Melanocyte of skin (primary cell): ENCODE measurements at places on chromosomes 7 and 10. TPM values are rescaled to one million over a fixed set of nuclear protein-coding genes. Genes with fewer than 3 reads are reported as not detected.

The FOXI2 gene
- total RNA-seq = not detected in 2 replicates

The ADAP1 gene
- total RNA-seq = 0.46 and 1.00 TPM in 2 replicates

The CFAP70 gene
- total RNA-seq = 1.5 and 2.4 TPM in 2 replicates

The CUZD1 gene
- 0.15 and 0.33 TPM in 2 replicates for total RNA-seq

The PON1 gene
- not detected in 2 replicates for total RNA-seq

The H2AZ2 gene
- 117 and 138 TPM in 2 replicates for total RNA-seq

The EGR2 gene
- total RNA-seq = under 0.01 TPM in 1 of 2 replicates, not detected in the other

The ZNF425 gene
- total RNA-seq = 1.7 and 2.2 TPM in 2 replicates
